Kidney epithelial cell (primary cell): ENCODE measurements at places on chromosomes 7 and 10. TPM values are rescaled to one million over a fixed set of nuclear protein-coding genes. Genes with fewer than 3 reads are reported as not detected.

The SPDYE5 gene
- not detected in 2 replicates for total RNA-seq

The CARD11 gene
- 31.0 and 31.4 TPM in 2 replicates for total RNA-seq

The AKR1C1 gene
- total RNA-seq, result 1.2 and 1.5 TPM in 2 replicates

The TRIM50 gene
- total RNA-seq, result not detected in 2 replicates
